Thoracic aorta (tissue), 2 donors: ENCODE measurements at places on chromosomes 5 and 9. TPM values are rescaled to one million over a fixed set of nuclear protein-coding genes. Genes with fewer than 3 reads are reported as not detected.

Gene B4GALT1
- total RNA-seq, result 86.6 TPM

Gene TMOD1
- 77.6 TPM for total RNA-seq

Gene UBAP2
- total RNA-seq, result 29.9 TPM

Gene SLC6A3
- total RNA-seq, result not detected

Gene OTULIN
- total RNA-seq, result 52.9 TPM

Gene LCN6
- 4.5 TPM for total RNA-seq

Gene ADAMTS12
- total RNA-seq, result 8.0 TPM

Gene THOC3
- total RNA-seq, result 8.7 TPM

Gene NPDC1
- 71.5 TPM for total RNA-seq

Gene FAM221B
- not detected for total RNA-seq

Gene SPINK4
- total RNA-seq, result not detected

Gene QSOX2
- total RNA-seq, result 13.5 TPM

Gene DBH
- not detected for total RNA-seq

Gene GFPT2
- 32.1 TPM for total RNA-seq

GRCh38 chr5:150286820-150287219 lies 2.8 kb downstream of the CAMK2A start:
- no peak for DNase-seq

GRCh38 chr9:111431684-111432083 lies 52.5 kb downstream of the ECPAS start:
- DNase-seq, result no peak

GRCh38 chr9:78615372-78615771 lies 318.4 kb downstream of the PSAT1 start:
- DNase-seq, result no peak

- DNase-seq, result no peak
Measured at GRCh38 chr5:33308586-33308985, 132.2 kb upstream of the TARS1 start.

DNA sequence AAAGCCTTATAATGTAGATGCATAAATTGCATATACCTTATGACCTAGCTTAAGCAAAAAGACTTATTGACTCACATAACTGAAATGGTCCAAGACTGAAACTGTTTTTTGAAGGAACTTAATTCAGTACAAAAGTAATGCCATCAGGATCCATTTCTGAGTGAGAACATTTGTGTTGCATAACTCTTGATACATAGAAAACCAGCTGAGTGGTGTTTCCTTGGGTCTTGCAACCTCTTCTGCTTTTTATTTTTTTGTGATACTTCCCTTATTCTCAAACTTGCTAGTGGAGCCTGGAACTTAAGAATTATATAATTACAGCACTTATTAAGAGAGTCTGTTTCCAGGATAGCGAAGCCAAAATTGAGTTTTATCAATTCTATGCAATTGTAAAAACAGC lies 272.0 kb downstream of the MAN2A1 start:
- DNase-seq, result no peak

DNA sequence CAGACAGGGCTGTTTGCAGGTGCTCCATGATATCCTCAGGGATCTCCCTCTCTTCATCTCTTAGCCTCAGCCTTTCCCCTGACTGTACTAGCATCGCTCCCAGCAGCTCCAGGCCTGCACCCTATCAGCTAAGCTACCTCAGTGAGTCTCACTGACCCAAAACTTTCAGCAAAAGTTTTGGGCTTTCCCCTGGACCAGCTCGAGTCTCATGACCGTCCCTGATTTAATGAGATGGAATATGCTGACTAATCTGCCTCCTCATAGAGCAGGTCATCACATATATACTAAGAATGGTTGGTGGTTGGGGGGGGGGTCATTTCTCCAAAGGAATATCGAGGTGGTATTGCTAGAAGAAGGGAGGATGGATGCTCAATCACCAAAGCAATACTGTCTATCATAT lies 151.5 kb downstream of the NR3C1 start:
- no peak for DNase-seq

- DNase-seq, result no peak
Measured at GRCh38 chr5:11048760-11049159, 287.7 kb upstream of the DAP start.

DNA sequence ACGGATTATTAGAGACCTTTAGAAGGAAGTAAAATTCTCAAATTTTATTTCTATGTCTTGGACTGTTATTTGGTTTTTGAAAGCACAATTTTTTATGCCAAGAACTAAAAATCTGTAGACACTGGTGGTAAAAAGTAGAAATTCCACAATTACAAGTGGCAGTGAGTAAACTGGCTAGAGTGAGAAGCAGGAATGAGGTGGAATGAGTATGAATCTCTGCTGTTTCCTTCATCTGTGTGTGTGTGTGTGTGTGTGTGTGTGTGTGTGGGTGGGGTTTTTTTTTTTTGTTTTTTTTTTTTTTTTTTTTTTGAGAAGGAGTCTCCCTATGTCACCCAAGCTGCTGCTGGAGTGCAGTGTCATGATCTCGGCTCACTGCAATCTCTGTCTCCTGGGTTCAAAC lies 94.2 kb downstream of the TLE4 start:
- no peak for DNase-seq

- DNase-seq, result no peak
Measured at GRCh38 chr5:136802383-136802782, 437.0 kb upstream of the TRPC7 start.

DNA sequence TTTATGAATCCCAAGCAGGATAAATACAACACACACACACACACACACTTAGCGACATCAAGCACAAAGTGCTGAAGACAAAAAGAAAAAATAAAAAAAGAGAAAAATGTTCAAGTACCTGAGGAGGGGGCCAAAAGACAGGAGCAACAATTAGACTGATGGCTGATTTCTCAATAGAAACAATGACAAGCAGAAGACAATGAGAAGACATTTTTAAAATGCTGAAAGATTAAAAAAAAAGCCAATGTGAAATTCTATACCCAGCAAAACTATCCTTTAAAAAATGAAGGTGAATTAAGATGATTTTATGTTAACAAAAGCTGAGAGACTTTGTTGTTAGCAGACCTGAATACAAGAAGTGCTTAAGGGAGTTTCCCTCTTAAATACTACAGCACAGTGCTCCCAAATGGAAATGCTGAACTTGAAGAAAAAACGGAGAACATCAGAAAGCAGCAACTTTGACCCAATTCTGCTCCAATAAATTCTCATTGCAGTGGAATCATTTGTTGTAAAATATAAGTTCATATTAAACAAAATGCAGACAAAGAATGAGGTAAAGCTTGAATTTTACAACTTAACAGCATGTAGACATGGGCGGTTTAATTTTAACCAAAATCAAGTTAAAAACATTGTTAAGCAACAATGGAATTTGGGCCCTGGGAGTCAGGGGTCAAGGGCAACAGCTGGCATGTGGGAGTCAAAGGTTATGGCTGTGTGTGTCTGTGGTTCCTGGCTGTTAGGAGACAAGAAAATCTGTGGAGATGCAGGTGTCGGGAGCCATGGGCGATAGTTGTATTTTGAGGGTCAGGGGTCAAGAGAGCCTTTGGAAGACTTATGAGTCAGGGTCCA lies 776 bp upstream of the RANBP17 start:
- DNase-seq, result no peak

DNA sequence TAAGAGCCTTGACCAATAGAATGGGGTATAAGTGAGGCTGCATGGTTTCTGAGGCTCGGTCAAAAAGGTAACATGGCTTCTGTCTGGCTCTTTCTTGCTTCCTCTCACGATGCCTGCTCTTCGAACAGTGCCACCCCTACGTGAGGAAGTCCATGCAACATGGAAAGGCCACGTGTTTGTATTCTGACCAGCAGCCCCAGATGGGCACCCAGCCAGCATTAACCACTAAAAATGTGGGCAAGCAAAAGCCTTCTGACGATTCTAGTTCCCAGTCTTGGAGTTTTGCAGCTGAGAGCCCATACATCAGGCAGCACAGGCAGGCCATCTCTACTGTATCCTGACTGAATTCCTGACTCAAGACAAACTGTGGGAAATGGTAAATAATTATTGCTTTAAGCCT lies 24.2 kb upstream of the NREP start:
- no peak for DNase-seq

DNA sequence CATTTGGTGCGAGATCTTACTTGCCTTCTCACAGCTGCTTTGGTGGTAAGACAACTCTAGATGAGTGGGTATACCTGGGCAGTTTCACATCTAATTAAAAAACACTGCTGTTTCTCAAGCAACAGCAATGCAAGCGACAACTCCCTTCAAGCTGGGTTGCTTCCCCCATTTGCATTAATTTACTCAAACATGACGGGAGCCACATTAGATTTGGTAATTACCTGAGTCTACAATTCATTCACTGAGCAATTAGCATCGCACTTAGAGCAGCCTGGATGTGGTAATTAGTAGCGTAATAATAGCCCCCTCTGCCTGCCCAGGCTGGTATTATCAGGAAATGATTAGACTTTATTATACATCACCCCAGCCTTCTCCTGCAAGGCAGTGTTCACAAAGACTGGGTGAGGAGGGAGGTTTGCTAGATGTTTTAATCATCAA lies 73.4 kb downstream of the FBXO38 start:
- DNase-seq, result no peak

GRCh38 chr5:85484982-85485574 lies 1100.4 kb upstream of the EDIL3 start:
- no peak for DNase-seq

DNA sequence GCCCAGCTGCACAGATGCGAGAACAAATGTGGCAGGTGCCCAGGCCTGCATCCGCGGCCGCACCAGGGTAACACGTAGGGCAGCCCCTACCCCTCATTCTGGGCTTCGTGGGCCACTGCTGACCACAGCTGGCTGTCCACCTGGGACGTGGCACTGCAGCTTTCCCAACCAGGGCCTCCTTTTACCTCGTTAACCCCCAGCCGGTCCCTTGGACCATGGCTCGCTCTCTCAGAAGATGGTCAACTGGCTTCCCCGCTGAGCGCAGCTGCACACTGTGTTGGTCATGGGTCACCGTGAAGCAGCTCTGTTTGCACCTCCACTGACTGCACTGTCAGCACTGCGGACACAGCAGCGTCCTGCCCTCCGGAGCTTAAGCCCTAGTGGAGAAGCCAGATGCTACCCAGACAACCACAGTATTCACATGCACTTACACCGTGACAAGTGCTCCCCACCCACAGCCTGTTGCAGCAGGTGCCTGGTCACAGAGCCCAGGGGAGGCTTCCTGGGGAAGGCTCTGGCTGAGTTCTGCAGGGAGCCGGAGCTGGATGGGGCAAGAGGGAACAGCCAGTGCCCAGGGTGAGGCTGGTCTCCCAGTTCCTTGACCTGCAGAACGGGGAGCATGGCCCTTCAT lies 10.5 kb upstream of the PLEKHG4B start:
- DNase-seq, result no peak

DNA sequence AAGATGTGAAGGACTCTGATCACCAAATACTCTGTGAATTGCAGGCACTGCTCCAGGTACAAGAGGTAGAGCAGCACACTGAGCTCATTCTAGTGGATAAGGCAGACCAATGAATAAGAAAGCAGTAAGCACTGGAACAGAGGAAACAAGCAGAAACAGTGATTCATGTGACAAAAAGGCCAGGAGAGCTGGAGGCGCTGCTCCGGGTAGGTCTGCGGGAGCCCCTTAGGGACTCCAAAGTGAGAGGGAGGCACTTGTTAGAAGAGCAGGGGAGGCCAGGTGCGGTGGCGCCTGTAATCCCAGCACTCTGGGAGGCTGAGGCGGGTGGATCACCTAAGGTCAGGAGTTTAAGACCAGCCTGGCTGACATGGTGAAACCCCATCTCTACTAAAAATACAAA lies 231.6 kb upstream of the NFIL3 start:
- DNase-seq, result no peak

DNA sequence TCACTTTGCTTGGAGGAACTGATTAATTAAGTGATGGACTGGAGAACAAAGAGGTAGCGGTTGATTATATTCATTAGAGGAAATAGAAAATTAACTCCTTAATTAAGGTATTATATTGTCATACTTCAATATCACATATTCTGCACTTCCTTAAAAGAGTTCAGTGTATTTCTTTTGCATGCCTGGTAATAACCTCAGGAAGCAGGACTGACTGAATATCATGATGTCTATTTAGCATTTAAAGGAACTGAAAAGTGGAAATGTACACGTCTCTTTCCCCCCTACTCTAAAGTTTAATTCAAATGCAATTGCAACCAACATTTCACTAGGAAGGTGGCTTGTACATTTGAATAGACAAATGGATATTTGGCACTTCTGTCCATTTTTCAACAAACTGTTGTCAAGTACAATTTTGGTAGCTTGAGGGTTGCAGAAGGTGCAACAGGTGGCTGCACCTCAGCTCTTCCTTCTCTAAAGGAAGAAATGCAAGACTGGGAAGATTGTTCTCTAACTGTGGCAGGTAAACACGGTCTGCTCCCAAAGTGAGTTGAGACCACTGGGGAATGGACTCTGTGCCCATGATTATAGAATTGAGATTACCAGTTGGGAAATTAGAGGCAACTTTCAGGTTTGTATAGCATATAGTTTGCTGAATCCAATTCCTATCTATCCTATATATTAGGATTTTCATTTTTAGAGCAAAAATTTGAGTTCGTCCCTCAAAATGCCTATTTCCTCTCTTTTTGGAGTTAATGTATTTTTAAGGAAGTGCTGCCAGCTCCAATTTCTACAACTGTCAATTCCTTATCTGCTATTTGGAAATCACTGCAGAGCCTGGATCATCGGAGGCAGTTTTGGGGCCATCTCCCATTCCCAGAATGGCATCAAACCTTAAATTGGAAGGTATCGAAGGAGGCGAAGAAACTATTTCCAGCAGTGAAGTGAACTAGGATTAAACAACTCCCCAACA lies 98.9 kb upstream of the TAF11L2 start:
- no peak for DNase-seq
